ENCODE measurements at places on chromosomes 16 and 17.

- DNase-seq: peak; percentile 10
These were observed 27.8 kb upstream of the GHDC start for GRCh38 chr17:42221886-42222745.

DNA sequence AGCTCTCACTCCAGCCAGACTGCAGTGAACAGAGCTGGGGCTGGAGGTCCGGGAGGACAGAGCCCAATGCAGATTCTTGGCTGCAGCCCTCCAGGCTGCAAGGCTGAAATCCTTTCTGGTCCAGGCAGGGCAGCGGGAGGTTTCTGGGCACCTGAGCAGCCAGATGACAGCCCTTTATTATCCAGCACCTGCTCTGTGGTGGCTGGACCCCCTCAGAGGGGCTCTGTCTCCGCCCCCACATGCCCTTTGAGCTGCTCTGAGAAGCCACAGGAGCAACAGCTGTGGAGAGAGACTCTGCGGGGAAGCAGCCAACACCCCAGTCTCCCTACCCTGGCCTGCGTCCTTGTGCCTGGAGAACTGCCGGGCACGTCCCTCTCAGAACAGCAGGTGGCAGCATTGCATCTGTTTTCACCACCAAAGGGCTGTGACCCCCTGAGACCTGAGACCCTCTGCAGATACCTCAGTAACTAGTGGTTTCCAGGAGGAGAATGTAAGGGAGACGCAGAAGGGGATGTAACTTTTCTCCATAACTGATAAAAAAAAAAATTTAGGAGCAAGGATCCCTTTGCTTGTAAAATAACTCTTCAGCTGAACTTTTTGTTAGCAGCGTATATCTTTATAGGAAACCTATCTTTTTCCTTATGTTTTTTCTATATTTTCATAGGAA is 3.7 kb upstream of the CNP start:
- DNase-seq: peak; percentile 53

GRCh38 chr17:63646488-63646806 is 24.2 kb downstream of the MAP3K3 start:
- no peak for DNase-seq

- no peak for DNase-seq
These were observed 121.6 kb upstream of the HS3ST4 start for GRCh38 chr16:25570131-25570530.

GRCh38 chr16:521381-522210 is 5.9 kb upstream of the CAPN15 start:
- DNase-seq: no peak

Measured in activated CD4-positive, CD25-positive, alpha-beta regulatory T cell treated with anti-CD3 and anti-CD28 coated beads, Interleukin-2, amount 50 U/mL, for 16 hours (primary cell).